Activated CD8-positive, alpha-beta memory T cell treated with anti-CD3 and anti-CD28 coated beads for 1 hour (primary cell): ENCODE measurements at places on chromosomes 3 and 15.

DNA sequence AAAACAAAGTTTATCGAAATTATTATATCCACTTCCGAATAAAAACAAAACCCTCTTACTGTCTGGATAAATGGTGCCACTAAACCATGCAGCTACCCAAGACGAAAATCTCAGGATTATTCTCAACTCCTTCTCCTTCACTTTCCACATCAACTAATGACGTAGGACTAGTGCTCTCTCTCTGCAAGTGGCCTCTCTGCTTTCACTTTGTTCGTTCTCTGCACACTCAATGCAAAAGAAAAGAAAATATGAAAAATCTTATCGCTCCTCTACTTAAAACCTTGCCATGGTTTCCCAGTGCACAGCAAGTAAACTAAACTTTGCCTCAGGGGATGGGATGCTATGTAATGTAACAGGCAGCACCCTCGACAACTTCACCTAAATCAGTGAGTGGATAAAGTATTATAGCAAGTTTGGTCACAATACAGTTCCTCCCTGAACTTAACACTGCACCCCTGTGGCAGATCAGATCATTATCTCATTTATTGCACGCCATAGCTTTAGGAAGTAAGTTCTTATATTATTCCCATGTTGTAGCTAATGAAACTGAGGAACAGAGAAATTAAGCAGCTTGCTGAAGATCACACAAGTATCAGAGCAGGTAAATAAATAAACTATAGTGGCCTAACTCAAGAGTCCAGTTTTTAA, 262.7 kb upstream of the GADL1 start:
- no peak for DNase-seq

DNA sequence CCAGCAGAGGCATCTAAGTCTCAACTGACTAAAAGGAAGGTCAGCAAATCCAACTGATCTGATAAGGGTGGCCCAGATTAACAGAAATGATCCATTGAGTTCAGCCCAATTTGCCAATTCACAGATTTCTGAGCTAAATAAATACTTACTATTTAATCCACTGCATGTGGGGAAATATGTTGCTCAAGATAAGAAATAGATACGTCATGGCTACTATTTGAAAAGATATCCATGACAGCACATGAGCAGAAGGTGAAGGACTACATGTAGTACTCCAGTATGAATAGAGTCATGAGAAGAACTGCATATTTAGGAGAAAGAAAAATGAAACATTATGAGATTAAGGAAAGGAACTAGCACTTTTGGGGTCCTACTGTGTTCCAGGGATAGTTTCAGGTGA, 332.4 kb downstream of the ARPP21 start:
- DNase-seq = no peak

GRCh38 chr3:167733961-167734497, 663 bp downstream of the PDCD10 start:
- DNase-seq = no peak

DNA sequence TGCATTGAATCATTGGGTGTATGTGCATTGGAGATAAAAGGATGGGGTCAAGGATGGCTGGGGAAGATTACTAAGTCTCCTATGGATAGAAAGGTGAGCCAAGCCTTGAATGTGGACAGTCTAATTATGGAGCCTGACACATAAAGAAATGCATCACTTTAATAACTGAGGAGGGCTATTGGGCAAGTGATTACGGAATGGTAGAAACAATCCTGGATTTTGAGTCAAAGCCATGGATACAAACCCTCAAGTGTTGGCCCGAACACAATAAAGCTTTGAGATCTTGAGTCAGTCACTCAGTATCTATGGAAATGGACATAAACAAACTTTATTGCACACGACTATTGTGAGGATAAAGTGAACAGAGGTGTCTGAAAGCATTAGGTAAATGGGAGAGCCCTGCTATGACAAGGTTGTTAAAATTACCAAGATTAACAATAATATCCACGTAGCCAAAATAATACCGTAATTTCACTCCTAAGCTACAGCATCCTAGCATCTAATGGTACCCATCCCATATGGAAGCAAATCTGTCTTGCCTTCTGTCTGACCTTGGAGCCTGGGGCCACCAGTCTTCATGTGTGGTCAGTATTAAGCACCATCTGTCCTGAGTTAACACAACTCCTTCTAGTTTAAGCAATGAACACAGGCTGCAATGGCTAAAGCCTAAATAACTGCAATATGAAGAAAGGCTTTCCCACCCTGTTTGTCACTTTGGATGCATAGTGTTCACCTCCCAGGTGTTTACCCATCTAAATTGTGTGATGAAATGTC, 136.9 kb upstream of the PRICKLE2 start:
- no peak for DNase-seq

- no peak for DNase-seq
Measured at GRCh38 chr15:97899981-97900380, 60.5 kb upstream of the ARRDC4 start.

DNA sequence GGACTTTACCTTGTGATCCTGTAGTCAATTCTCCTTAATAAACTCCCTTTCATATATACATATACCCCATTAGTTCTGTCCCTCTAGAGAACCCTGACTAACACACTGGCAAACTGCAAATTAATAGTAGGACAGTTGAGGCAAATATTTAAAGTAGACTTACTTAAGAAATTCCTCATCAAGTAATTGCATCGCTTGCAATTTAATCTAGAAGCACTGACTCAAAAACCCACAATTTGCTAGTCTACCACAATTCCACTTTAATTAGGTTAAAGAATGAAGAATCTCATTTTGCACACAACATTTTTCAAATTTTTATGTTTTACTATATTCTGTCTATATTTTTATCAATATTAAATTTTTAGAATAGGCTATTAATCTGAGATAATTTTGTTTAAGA, 188.1 kb downstream of the PLOD2 start:
- DNase-seq = no peak

DNA sequence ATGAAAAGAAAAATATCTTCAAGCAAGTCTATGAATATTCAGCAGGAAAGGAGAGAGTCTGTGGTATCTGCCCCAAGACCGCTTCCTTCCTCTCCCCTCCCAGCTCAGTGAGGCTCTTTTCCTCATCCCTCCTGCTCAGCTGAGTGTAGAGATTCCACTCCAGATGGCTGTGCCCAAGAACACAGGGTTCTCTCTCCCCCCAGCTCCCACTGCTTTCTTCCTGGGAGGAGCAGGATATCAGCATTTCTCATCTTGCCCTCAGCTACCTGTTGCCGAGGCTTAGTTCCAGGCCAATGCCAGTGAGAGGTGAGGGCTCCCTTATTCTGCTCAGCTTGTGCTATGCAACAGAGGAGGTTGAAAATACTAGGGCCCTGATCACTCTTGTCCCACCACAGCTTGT, 211.9 kb downstream of the SV2B start:
- no peak for DNase-seq

GRCh38 chr15:88179562-88179961, 77.0 kb downstream of the NTRK3 start:
- DNase-seq = no peak

- DNase-seq = no peak
Measured at GRCh38 chr3:152113992-152114651, 154.6 kb upstream of the MBNL1 start.

DNA sequence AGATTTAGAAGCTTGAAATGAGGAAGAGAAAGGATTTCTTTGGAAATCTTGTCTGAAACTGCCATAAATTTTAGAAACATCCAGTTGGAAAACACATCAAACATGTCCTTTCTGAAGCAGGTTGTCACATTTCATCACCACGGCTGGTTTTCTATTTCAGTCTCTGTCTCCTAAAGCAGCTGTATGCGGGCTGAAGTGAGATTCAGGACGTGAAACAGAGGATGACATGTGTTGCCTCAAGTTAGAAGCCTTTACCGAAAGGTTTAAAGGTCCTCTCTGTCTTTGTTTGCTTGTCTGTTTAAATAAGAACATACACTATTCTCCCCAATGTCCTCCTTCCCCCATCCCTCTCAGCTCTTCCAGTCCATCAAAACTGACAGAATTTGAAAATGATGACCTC, 141.9 kb downstream of the SQOR start:
- DNase-seq = no peak

DNA sequence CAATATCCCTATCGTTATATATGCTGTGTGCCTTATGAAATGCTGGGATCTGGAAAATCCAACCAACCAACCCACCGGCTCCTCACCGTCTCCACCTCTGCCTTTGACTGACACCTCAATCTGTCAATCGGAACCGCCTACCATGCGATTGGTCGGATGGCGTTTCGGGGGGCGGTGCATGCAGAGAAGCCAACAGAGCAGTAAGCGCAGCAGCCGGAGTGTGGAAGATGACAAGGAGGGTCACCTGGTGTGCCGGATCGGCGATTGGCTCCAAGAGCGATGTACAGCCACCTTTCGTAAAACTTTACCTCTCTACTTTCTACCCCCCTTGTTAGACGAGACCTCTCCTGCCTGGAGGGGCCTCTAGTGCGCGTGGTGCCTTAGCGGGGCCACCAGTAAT, 6.3 kb downstream of the CLK3 start:
- DNase-seq = no peak

DNA sequence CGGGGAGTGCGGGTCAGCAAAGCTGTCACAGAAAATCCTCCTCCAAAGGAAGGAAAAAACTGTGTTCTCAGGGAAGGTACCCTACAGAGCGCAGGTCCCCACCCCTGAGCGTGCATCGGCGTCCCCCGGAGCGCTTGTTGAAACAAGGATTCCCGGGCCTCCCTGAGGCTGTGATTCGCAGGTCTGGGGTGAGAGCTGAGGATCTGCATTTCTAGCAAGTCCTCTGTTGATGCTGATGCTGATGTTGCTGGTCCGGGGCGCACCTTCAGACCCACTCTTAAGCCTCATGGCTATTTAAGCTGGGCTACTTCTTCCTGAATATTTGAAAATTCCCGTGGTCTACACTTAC, 226.2 kb upstream of the IGF1R start:
- DNase-seq = no peak

GRCh38 chr3:141610939-141611338, 124.1 kb downstream of the RASA2 start:
- no peak for DNase-seq
